ENCODE measurements at places on chromosomes 1 and 21.

DNA sequence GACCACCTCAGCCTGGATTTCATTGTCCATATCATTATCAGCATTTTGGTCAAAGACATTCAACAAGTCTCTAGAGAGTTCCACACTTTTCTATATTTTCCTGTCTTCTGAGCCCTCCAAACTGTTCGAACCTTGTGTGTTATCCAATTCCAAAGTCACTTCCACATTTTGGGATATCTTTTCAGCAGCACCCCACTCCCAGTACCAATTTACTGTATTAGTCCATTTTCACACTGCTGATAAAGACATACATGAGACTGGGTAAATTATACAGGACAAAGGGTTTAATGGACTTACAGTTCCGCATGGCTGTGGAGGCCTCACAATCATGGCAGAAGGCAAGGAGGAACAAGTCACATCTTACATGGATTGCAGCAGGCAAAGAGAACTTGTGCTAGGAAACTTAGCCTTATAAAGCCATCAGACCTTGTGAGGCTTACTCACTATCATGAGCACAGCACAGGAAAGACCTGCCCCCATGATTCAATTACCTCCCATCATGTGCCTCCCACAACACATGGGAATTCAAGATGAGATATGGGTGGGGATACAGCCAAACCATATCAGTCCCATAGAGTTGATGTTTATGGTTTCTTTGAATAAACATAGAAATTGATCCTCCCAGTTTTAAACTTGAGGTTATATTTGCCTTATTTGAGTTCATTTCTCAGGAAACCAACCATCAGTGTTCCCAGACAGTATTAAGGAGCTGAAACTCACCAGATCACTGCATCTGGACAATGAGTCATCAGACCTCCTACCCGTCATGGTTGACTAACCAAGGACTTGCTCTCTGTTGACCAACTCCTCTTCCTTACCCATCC, 322.7 kb upstream of the DUSP10 start:
- no peak for DNase-seq

GRCh38 chr1:83725735-83726360, 273.1 kb downstream of the TTLL7 start:
- no peak for DNase-seq

DNA sequence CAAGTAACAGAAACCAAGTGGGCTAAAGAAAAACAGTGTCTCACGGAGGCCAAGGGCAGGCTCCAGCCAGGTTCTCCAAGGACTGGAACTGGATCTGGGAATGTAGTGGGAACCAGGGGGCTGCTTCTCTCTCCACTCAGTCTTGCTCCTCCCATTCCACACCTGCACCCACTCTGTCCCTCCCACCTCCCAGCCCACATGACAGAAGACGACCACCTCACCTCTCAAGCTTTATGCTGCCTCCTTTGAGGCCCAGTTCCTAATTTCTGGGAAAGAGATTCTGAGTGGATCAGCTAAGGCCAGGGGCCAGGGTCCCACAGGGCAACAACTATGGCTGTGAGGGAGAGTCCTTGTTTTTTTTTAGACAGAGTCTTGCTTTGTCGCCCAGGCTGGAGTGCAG, 18.8 kb upstream of the CEP85 start:
- no peak for DNase-seq

DNA sequence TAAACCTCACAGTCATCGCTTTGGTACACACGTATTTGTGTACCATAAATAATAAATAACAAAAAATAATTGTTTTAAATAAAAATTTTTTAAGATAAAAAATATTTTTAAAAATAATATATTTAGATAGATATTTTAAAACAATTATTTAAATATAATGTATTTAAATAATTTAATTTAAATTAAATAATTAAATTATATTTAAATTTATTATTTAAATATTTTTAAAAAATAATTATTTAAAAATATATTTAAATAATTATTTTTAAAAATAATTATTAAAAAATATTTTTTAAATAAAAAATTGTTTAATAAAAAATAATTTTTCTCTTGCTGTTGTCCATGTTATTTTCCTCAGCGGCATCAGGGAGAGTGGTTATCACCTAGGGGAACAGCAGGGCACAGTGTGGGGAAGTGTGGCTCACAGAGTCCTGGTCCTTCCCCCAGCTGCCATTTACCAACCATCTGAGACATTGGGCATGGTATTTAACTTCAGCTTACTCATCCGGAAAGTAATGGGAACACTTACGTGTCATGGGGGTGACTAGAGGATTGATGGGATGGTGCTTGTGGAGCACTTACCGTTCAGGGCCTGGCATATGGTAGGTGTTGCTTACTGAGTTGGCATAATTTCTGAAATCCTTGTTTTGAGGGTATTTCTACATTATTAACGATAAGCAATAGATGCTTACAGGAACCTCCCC, 92.9 kb upstream of the TSPAN2 start:
- no peak for DNase-seq

- peak; percentile 54 for DNase-seq
These were observed 5.5 kb downstream of the AZIN2 start for GRCh38 chr1:33086384-33086850.

DNA sequence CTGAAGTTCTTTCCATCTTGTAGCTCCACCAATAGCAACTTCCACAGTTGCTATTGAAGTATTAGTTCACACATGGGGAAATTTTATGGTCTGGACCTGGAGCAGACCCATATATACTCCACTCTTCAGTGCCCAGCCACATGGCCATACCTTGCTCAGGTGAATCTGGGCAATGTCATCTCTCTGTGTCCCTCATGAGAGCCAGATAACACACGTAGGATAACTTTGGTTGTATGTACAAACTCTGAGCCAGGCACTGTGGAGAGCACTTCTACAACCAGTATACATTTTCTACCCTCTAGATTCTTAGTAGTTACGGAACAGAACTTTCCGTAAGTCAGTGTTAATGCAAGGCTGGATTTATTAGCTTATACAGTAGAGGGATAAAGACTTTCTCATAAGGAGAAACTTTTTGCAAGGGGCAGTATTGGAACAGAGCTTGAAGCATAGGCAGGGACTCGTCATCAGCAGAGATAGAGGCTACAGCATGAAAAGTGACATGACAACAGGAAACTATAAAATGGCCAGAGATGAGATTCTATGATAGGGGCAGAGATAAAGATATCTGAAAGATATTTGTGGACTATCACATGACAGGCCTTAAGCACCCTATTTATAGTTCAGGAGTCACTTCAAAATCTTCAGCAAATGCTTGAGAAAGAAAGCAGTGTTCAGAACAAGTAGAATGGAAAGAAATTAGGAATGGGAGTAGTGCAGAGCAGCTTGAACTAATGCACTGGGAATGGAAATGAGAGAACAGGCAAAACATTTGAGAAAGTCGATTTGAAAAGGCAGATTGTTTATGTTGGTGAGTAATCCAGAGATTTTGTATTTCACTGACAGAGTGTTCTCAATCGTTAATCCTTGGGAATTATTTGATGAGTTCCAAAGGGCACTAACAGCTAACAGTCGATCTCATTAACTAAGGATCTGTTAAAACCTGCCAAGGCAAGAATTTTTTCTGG, 481.8 kb downstream of the USP25 start:
- no peak for DNase-seq

- no peak for DNase-seq
These were observed 705.9 kb upstream of the NCAM2 start for GRCh38 chr21:20292280-20292679.

- DNase-seq, result no peak
These were observed 31.7 kb downstream of the PRMT2 start for GRCh38 chr21:46666941-46667740.

GRCh38 chr21:31752967-31753366, 21.0 kb upstream of the SCAF4 start:
- DNase-seq, result no peak

GRCh38 chr1:1259951-1260600, 13.6 kb upstream of the C1QTNF12 start:
- DNase-seq, result no peak

DNA sequence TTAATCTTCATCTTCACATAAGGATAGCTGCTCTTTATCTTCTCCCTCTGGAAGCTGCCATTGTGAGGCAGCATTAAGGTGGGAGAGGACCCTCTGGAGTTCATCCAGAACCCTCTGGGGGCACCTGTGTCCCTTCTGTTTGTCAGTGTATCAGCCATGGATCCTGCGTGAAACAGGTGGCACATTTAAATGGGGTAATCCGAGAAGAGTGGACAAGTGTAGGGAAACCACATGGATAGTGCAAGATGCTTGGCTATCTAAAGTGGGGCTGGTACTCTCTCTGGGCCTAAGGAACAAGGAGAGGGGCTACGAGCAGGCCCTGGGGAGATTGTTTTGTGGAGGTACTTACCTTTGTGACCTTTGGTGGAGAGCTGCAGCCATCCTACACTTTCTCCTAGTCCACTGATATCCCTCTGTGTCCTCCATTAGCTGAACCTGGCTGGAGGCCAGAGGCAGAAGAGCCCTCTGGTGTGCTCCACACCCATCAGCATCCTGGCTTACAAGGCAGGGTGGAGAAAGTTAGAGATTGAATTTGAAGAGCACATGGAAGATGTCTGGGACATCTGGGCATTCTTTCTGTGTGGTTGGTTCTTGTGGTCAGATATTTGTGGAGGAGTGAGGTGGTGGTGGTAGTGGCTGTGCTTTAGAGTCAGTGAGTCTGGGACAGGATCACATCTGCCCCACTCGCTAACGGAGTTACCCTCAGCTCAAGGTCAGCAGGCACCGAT, 117.7 kb downstream of the FGGY start:
- no peak for DNase-seq

GRCh38 chr1:240385985-240386978, 225.7 kb downstream of the GREM2 start:
- DNase-seq, result no peak

All from activated naive CD4-positive, alpha-beta T cell treated with anti-CD3 and anti-CD28 coated beads, Interleukin-2, amount 50 U/mL, for 72 hours (primary cell).